ENCODE measurements at places on chromosomes 7 and 10.

GRCh38 chr10:102461187-102462054 lies 10.1 kb upstream of the C10orf95 start:
- DNase-seq: peak; percentile 92

GRCh38 chr7:16395121-16395520 lies 26.2 kb downstream of the CRPPA start:
- no peak for DNase-seq

DNA sequence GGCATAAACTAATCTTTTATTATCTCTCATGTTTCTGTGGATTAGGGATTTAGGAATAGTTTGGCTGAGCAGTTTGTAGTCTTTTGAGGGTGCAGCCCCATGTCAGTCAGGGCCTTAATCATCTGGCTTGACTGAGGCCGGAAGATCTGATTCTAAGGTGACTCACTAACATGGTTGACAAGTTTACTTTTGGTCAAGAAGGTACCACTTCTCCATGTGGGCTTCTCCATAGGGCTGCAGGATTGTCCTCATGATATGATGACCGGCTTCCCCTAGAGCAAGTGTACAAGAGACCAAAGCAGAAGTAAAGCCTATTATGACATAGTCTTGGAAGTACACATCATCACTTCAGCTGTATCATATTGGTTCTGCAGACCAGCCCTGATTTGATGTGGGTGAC lies 45.9 kb upstream of the OIT3 start:
- no peak for DNase-seq

GRCh38 chr10:12975906-12976305 lies 25.6 kb downstream of the CCDC3 start:
- DNase-seq: no peak

DNA sequence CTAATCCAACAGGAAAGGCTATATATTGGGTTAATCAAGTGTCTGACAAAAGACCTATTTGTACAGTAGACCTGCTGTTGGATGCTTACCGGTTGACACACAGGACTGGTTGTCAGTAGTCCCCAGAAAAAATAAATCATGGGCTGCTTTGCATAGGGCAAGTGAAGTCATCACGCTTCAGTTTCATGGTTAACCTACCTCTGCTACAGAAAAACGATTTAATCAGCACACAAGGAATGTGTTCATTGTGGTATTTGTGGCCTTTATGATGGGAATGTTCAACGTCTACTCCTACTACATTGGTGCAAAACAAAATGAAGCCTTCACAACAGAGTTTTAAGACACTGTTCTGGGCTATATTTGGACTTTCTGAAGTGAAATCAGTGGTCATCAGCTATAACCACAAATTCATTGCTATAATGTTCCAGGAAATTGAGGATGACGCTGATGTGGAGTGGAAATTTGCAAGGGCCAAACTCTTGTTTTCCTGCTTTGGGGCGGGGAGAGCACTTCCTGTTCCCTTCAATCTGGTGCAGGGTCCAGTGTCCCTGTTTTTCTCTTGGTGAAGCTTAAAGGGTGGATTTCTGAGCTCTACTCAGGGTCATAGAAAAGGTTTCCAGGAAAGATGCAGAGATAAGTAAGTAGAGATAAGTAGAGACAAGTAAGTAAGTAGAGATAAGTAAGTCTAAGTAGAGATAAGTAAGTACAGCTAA lies 39.3 kb upstream of the GGCT start:
- DNase-seq: no peak

DNA sequence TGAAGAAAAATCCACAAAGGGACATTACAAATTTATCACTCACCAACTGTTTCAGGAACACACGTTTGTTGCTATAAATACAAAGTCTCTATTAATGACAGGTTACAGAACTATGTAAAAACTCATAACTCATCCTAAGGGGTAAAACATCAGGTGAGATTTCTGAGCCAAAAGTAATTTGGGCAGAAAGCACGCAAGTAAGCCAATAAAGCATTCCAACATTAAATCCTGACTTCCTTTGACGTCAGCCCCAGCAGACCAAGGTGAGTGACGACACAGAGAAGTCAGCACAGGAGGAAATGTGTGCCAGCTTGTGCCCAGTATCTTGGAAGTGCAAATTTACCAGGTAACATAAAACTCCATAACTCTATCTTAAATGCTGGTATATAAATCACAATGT lies 45.7 kb downstream of the IMMP2L start:
- no peak for DNase-seq

- no peak for DNase-seq
Measured at GRCh38 chr10:12351447-12351846, 2.1 kb downstream of the CAMK1D start.

DNA sequence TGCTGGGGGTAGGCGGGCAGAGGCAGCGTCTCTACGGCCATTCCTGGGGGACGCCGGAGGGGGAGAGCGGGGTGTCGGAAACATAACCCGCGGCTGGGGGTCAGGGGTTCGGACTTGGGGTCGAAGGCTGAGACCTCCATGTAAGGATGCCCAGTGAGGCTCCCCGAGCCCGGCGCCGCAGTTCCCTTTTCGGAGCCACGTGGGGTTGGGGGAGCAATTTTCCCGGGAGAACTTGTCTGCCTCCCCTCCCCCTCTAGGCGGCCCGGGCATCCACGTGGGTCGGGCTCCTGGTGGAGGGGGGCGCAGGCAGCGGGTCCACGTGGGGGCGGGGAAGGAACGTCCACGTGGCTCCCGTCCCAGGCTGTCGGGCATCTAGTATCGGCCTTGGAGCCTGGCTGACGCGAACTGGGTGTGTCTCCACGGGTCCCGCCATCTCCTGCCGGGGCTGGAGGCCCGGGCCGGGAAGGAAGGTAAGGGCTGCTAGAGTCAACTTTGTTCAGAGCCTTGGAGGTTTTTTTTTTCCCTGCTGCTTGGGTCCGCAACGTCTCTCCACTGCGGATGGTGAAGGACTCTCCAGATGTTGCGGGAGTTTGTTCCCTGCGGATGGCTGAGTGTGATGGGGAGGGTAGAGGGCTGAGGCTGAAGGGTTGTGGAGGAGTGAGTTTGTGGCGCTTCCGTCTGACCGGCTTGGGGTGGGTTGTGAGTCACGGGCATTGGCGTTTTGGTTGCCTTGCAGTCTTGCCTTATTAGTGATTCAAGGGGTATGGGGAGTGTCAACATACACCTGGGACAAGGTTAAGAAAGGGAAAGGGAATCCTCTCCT lies 744 bp downstream of the PPRC1 start:
- DNase-seq: peak; percentile 67

GRCh38 chr10:109620396-109620795 lies 302.9 kb downstream of the XPNPEP1 start:
- no peak for DNase-seq

DNA sequence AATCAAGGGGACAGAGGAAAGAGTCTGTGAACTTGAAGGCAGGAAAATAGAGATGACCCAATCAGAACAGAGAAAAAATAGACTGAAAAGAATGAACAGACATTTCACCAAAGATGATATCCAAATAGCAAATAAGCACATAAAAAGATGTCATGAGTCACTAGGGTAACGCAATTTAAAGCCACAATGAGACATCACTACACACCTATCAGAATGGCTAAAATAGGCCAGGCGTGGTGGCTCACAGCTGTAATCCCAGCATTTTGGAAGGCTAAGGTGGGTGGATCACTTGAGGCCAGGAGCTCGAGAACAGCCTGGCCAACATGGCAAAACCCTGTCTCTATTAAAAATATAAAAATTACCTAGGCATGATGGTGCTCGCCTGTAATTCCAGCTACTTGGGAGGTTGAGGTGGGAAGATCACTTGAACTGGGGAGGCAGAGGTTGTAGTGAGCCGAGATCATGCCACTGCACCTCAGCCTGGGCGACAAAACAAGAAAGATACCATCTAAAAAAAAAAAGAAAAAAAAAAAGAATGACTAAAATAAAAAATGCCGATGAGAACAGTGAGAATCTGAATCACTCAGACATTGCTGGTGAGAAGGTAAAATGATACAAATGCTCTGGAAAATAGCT lies 100.9 kb downstream of the LHPP start:
- no peak for DNase-seq

GRCh38 chr7:24755541-24756407 lies 1.5 kb downstream of the GSDME start:
- no peak for DNase-seq

GRCh38 chr7:113790025-113790424 lies 128.8 kb downstream of the PPP1R3A start:
- DNase-seq: no peak

- no peak for DNase-seq
Measured at GRCh38 chr10:101283762-101284100, 54.5 kb upstream of the LBX1 start.

DNA sequence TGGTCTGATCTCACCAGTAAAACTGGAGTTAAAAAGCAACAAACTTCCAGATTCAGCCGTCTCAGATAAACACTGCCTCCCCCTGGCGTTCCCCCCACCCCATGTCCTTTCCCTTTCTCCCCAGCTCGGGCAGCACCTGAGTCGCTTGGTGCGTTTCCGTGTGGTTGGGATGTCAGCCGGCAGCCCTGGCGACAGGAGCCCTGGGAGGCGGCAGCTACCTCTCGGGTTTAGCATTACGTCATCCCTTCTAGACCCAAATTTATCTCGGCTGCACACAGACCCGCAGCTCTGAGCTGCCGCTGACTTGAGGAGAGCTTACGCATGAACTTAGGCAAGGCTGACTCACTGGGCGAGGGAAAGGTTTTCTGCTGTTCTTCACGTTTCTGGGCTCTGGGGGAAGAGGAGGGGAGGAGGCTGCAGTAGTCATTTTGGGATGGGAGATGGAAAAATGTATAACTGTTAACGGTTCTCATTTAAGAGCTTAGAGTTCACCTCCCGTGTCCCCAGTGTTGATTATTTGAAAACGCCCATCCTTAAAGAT lies 14.4 kb downstream of the MXI1 start:
- DNase-seq: peak; percentile 76

DNA sequence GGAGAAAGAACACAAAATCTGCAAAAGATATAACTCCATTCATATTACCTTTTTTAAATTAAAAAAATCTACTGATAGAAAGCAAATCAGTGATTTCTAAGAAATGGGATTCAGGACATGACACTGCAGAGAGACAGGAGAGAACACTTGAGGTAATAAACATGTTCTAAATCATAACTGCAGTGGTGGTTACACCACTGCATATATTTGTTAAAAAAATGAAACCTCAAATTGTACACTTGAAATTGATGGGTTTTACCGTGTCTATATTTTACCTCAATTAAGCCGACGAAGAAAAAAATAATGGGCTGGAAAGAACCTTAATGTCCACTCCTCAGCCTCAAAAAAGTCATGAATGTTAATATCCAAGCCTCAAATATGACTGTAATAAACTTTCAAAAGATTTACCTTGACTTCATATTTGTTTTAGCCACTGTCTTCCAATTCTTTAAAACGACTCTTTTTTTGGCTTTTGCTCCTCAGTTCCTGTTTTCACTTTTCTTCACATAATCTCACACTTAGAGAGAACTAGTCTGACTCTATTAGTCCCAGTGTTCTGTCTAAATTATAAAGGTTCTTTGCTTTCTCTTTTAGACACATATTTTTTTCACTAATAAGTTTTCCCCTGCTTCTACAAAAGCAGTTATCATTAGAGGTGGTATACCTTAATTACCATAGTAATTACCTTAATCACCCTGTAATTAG lies 502.4 kb downstream of the GRM8 start:
- DNase-seq: no peak

GRCh38 chr7:22885797-22886261 lies 63.2 kb upstream of the TOMM7 start:
- peak; percentile 33 for DNase-seq

DNA sequence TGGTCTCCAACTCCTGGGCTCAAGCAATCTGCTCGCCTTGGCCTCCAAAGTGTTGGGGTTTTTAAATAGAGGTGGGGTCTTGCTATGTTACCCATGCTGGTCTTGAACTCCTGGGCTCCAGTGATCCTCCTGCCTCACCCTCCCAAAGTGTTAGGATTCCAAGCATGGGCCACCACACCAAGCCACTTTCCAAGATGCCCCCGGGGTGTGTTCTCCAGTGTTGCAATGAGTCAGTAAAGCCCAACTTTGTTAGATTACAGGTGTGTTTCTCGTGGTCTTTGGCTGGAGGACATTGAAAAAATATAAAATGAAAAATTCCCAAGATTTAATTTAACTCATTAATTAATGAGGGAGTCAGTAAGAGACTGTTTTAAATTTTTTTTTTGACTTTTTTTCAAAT lies 29.2 kb downstream of the TACR2 start:
- no peak for DNase-seq

DNA sequence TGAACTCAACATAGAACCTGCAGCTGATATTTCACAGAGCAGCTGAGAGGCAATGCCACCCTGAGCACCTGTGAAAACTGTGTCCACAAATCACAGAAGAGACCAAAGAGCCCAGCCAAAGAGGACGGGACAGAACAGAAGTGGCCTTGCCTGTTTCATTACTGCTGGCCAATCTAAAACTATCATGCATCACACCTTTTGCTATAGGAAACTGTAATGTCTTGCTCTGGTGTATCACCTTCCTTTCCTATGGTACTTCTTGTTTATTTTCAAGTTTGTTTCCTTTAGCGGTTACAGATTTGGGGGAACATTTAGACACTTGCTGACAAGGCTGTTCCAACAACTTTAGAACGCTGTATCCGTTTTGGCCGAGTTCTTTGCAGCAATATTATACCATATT lies 80.3 kb downstream of the PIP4K2A start:
- DNase-seq: no peak

DNA sequence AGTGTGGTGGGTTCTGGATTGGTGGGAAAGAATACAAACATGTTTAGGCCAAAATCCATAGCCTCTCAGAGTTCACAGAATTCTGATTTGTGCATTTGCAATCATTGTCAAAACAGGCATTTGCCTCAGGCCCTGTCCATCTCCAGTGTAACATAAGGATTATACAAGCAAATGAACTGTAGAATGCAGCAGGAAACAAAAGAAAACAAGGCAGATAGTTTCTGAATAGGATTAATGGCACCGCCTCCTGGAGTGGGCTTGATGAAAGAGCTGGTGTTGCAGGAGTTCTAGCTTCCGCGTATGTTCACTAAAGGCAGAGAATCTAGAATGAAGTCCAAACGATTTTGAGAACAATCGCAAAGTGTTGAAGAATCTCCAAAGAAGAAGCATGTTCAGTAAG lies 11.3 kb upstream of the MPP7 start:
- DNase-seq: no peak

GRCh38 chr7:29457141-29457561 lies 106.5 kb upstream of the PRR15 start:
- DNase-seq: no peak

DNA sequence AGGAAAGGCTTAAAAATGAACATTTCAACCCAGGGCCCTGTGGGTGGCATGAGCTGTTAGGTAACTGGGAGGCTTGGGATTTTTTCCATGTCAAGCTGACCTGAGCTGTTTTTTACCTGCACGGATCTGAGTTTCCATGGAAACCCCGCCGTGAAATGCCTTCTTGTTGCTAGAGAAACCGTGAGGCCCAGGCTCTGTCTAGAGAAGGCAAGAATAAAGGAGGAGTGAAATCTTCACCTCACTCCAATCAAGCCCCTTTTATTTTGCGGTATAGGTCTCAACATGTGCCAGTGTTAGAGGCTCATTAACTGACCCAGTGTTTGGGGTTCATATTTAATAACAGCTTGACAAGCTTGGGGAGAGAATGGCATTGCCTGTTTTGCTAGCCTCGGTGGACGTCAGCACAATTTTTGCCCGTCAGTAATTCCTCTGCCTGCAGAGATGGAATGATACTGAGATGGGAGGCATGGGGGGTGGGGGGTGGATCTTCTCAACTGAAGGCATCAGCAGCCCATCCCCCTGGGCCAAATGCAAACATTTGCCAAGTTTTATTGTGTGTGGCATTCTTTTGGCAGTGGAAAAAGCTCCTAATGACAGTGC lies 48.9 kb upstream of the PDCD4 start:
- no peak for DNase-seq

- DNase-seq: no peak
Measured at GRCh38 chr7:12801107-12801506, 113.7 kb downstream of the ARL4A start.

GRCh38 chr10:3631701-3632330 lies 153.2 kb downstream of the KLF6 start:
- DNase-seq: no peak

- DNase-seq: no peak
Measured at GRCh38 chr10:69948261-69948660, 104.4 kb upstream of the MACROH2A2 start.

Measured in activated CD4-positive, alpha-beta T cell treated with anti-CD3 and anti-CD28 coated beads, Interleukin-2, amount 50 U/mL, for 4 hours (primary cell).